ENCODE measurements at places on chromosomes 7 and 10.
A peak's percentile ranks its signal among the peaks of the same experiment; 100 is the strongest.

GRCh38 chr7:130486114-130486953 lies 5.6 kb upstream of the MEST start:
- DNase-seq, result peak; percentile 56

DNA sequence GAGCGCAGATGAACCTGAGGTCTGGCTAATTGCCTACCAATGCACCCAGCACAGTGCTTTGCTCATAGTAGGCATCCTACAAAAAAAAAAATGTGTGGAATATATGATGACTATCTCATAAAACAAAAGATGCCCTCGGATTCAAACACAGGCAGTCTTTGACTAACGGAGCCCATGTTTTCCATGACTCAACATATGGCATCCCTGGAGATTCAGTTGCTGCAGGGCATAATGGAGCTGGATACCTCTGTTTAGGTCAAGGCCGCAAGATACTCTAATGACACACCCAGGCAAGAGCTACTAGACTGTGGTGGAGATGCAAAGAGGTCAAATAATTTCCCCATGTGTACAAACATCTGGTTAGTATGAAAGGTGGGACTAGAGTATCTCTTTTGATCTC lies 16.3 kb downstream of the CUBN start:
- DNase-seq, result no peak

DNA sequence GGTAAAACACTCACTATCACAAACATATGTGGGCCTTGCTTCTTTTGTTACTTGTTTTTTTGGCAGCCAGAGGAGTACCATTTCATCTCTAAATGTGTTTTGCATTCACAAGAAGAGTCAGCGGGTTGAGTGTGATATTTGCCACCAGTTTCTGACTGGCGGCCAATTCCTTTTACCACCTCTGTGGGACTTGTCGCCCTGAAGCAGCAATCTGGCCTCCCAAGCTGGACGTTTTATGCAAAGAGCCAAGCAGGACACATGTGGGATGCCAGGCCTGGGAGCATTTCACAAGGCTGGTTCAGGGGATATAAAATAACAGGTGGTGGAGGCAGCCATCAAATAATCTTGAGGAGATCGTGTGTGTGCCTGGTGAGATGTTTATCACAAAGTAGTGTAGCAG lies 61.8 kb upstream of the TRIL start:
- DNase-seq, result no peak

DNA sequence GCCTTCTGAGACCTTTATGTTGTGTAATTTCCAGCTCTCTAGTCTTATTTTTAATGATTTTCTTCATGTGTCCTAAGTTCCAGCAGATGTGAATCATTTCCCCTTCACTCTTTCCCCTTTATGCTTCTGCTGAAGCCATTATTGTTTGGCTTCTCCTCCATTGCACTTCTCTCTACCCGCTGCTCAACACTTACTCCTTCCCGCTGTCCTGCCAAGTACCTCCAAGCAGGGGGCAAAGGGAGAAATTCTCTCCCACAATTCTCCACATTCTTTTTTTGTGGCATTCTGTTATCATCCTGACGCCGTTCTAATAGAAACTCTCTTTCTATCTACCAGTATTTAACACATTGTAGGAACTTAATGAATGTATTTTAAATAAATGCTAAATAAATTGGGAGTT lies 388.9 kb upstream of the TPK1 start:
- DNase-seq, result no peak

DNA sequence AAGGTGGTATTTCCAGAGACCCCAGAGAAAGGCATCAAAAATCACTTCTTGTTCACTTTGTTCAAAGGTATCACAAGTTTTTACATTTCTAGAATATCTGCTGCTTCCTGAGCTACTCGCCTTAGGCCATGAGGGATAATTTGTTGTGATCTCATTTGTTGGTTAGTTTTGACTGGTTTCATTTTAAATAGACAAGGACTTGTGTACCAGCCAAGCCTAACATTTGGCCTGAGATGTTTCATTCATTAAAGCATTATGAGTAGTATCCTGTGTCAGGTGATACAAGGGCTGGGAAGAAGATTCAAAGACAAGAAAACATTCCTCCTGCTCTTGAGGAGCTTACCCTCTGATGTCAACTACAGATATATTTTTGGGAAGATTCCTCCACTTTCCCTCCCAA lies 170.3 kb upstream of the FAM171A1 start:
- no peak for DNase-seq

DNA sequence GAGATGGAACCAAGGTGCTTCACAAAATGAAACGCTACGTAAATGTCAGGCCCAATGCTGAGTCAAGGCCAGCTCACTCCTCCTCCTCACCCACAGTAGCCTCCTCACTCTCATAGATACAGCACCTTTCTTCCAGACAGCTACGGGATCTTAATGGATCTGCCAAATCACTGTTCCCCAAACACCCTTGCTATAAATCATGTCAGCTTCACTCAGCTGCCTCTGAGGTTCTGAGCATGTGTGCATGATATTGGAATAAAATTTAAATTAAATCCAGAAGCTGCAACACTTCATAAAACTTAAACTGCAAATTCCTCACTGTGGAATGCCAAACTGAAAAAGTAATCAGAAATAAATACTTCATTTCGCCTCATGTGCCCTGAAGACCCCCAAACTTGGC lies 14.7 kb upstream of the CPXM2 start:
- DNase-seq, result no peak

Data from naive thymus-derived CD4-positive, alpha-beta T cell (primary cell).